Glutamatergic neuron (in vitro differentiated cells): ENCODE measurements at places on chromosomes 16 and 17.

DNA sequence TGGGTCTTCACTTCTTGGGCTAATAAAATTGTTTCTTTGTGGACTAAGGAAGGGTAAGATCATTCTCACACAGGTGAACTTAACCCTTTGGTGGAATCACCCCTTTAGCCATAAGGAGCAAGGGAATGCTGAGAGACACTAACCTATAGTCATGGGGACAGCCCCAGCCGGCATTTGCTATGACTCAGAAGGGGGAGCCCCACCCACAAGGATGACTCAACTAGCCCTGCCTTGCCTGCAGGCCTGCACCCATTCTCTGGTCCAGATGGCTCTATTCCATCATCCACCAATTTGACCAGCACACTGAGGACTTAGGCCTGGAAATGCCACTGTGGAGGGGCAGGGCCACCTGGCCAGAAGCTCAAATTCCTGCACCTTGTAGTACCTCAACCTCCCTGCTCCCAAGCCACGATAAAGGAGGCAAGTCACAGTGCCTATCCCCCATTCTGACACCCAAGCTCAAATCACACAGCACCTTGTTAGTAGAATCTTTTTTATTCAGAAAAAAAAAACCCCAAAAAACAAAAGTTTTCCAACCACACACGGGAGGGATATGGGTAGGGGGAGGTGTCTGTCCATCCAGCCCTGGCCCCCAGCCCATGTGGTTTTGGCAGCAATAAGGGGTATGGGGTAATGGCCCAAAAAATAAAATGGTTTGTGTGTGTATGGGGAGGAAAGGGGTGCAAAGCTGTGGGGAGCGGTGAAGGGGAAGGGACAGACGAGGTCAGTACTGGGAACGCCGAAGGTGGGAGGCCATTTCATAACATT lies 3.0 kb downstream of the PFN1 start:
- DNase-seq, result no peak

DNA sequence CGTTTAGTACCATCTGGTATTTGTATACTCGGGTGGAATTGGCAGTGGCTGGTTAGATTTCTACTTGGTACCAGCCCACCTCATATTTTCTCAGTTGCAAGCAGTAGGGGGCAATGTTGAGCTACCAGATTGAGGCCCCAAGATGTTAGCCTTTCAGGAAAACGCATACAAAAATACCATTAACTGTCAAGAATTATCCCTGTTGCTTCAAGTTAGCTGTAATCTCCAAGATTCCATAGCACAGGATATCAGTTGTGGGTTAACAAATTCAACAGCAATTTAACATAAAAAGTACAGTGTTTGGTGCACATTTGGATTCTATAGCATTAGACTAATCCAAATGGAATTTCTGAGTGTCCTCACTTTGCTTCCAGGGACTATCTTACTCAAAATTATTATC lies 188.2 kb downstream of the FTO start:
- DNase-seq, result peak; percentile 65

- DNase-seq, result no peak
Observed at GRCh38 chr16:66155933-66156332, 210.6 kb upstream of the CDH5 start.

GRCh38 chr17:68085771-68086381 lies 50.3 kb downstream of the KPNA2 start:
- no peak for DNase-seq

DNA sequence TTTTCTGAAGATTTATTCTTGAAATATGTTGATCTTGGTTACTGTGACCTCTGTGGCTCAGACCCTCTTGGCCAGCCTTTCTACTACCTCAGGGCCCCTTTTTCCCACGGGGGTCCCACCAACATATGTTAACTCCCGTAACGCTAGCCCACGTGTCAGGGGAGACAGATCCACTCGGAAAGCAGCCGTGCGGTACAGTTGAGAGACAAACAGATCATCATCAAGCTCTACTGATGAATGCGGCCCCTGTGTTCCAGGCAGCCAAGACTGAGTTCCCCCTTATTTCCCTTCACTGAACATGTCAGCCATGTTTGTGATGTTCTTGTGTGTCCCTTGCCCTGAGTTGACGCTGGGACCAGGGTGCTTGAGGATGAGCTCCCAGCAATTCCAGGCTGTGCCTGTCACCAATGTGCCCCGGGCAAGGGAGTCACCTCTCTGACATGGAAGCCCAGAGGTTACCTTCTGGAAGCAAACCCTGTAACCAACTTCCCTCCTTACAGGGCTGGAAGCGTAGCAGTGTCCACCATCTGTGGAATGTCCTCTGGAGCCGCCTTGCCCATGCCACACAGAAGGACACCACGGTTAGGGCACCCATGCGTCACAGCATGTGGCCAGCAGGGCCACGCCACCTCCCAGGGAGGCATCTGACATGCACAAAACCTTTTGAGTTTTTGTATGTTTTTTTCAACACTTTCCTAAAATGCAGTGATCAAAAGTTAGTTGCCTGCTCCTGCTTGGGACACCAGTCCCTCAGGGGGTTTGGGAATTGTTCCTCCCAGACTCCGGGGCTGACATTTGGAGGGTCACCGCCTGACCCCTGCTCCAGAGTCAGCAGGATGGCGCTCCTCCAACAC lies 193.7 kb upstream of the CHMP6 start:
- DNase-seq, result no peak

DNA sequence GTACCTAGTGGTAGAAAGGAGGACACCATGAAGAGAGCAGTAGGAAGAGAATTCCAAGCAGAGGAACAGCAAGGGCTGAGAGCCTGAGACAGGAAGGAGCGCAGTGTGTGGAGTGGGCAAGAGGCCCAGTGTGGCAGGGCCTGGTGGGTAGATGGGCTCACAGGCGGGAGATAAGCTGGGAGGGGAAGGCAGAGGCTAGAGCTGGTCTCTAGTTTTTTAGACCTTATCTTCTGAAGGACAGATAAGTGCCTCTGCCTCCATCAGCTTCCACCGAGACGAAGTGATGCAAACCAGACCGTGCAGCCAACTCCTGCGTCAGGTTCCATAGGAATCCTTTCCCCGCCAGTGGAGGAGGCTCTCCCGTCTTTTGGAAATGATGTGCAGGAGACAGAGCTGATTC lies 33.6 kb downstream of the CDH1 start:
- DNase-seq, result no peak

- DNase-seq, result no peak
Observed at GRCh38 chr16:440627-441026, 15.2 kb downstream of the RAB11FIP3 start.

DNA sequence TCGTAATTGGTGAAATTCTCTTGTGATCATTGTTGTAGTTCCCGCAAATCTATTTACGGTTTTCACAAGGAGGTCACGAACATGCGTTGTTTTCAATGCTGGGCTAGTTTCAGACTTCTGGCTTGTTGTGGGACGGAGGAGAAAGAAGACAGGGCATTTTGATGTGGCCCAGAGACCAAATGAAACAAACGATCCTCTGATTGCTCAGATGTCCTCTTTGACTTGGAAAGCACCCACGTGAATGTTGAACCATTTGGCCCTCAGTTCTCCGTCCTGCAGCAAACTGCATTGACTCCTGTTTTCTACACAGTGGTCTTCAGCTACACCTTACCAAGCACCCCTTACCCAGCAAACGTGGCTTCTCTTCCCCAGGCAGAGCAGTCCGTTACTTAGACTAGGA lies 391.0 kb downstream of the WWOX start:
- no peak for DNase-seq

GRCh38 chr16:80175011-80175410 lies 365.8 kb upstream of the DYNLRB2 start:
- no peak for DNase-seq

GRCh38 chr17:50036455-50037261 lies 19.3 kb upstream of the ITGA3 start:
- DNase-seq, result no peak

GRCh38 chr17:56599088-56599487 lies 5.6 kb downstream of the NOG start:
- DNase-seq, result no peak

DNA sequence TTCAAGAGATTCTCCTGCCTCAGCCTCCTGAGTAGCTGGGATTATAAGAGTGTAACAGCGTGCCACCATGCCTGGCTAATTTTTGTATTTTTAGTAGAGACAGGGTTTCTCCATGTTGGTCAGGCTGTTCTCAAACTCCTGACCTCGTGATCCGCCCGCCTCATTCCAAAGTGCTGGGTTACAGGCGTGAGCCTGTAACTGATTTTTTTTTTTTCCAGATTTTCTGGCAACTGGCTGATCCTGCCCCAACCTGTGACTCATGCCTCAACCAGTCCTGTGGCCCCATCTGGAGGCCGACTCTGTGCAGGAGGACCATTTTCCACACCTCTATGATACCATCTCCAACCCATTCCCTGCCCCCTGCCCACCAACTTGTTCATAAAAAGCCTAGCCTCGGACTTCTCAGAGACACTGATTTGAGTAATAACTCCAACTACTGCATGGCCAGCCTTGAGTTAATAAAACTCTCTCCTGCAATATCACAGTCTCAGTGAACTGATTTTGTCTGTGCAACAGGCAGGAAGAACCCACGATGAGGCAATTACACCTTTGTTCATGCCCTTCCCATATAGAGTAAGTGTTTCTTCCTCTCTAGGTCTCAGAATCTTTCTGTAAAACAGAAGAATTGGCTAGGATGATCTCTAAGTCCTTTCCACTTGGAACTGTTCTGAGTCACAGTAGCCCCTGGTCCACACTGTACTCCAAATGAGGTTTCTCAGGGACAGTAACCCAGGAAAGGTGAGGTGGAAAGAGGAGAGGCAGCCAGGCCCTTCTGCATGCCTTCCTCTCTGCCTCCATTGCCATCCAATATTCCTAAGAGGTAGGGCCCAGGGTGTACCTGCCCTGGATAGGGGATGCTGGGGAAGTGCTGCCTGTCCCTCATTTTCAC lies 8.8 kb upstream of the CNOT1 start:
- no peak for DNase-seq

GRCh38 chr17:19325542-19325941 lies 37.0 kb downstream of the B9D1 start:
- no peak for DNase-seq

DNA sequence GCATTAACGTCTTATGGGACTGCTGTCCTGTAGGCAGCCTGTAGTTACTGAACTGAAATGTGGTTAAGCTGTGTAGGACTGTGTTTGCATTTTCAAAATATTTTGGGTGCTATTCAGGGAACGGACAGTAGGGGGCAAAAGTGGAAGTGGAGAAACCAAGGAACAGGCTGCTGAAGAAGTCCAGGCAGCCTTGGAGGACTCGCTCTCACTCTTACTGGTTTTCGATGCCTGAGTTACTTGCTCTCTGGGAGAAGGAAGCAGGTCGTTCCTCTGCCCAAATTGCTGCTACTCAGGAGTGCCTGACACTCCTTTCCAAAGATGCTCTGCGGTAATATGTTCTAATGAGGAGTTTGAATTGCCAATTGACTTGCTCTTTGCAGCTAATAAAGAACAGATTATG lies 64.5 kb upstream of the RBFOX1 start:
- no peak for DNase-seq

DNA sequence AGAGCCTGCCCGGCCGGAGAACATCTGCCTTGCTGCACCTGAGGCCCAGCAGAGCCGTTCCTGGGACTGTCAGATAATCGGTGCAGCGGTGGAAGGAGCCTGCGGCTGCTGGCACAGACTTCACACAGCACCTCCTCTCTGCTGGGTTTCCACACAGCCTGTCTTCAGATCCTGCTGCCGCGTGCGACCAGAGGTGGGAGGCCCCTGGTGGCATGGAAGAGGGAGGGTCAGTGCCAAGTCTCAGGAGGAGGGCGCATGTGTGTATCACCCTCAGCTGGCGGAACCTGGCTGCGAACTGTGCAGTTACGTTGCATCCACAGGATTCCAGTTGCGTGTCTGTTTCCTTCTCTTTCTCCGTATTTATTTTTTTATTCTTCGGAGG lies 3.3 kb downstream of the CDK5R1 start:
- peak; percentile 37 for DNase-seq

GRCh38 chr16:48963306-48963705 lies 318.3 kb downstream of the CBLN1 start:
- no peak for DNase-seq

- DNase-seq, result no peak
Observed at GRCh38 chr17:43998552-43998951, 5.9 kb upstream of the NAGS start.

GRCh38 chr17:4833941-4834680 lies 971 bp downstream of the MINK1 start:
- no peak for DNase-seq

DNA sequence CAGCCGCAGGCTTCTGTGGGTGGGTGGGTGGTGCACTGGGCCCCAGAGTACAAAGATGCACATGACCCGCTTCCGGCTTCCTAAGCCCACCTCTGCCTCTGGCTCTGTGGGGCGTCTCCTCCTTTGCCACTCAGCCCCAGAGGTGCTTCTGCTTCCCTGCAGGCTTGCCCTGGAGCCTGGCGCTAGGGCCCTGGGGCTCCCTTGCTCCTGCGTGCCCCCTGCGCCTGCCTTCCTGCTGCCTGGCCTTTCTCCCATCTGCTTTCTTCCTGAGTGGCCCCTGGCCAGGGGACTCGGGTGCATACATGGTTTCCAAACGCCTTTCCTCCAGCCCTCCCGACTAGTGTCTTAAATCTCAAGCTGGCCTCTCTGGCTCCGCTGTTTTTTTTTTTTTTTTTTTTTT lies 3.4 kb downstream of the WWOX start:
- DNase-seq, result no peak
